ENCODE measurements at places on chromosomes 6 and 20. TPM values are rescaled to one million over a fixed set of nuclear protein-coding genes. Genes with fewer than 3 reads are reported as not detected.

GRCh38 chr6:134517868-134518267, 200.0 kb upstream of the SGK1 start:
- H3K27ac ChIP-seq = no peak overlapping the region
- H3K36me3 ChIP-seq = no peaks in the 10 kb centered on the region
- H3K4me1 ChIP-seq = peaks cover 25% of the 10 kb centered on the region
- H3K27me3 ChIP-seq = no peaks in the 10 kb centered on the region
- no peak overlapping the region for H3K4me3 ChIP-seq

DNA sequence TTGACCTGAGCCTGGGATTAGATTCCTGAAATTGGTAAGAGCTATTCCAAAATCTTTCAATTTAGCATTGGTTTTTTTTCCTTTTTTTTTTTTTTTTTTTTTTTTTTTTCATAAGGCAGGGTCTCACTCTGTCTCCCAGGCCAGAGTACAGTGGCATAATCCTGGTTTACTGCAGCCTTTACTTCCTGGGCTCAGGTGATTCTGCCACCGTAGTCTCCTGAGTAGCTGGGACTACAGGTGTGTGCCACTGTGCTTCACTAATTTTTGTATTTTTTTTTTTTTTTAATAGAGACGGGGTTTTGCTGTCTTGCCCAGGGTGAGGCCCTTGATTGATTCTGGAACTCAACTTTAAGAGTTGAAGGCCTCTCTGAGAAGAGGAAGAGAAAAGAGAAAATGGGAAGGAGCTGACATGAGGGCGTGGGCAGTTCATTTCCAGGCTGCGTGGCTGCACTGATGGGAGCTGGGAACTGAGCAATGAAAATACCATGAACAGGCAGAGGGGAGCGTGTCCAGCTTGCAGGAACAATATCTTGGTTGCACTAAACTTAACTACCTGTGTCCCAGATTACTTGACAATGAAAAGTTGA, 24.6 kb downstream of the KDM1B start:
- no peak overlapping the region for H3K27ac ChIP-seq
- no peaks in the 10 kb centered on the region for H3K27me3 ChIP-seq
- DNase-seq = no peak
- no peak overlapping the region for H3K4me3 ChIP-seq

SLC17A3 gene
- total RNA-seq = 0.23 TPM

- no peak overlapping the region for H3K4me3 ChIP-seq
- no peak for DNase-seq
- no peaks in the 10 kb centered on the region for H3K4me1 ChIP-seq
- H3K27me3 ChIP-seq = peaks cover 10% of the 10 kb centered on the region
- no peak overlapping the region for H3K27ac ChIP-seq
Measured at GRCh38 chr6:40340196-40340595, 247.0 kb downstream of the LRFN2 start.

DNA sequence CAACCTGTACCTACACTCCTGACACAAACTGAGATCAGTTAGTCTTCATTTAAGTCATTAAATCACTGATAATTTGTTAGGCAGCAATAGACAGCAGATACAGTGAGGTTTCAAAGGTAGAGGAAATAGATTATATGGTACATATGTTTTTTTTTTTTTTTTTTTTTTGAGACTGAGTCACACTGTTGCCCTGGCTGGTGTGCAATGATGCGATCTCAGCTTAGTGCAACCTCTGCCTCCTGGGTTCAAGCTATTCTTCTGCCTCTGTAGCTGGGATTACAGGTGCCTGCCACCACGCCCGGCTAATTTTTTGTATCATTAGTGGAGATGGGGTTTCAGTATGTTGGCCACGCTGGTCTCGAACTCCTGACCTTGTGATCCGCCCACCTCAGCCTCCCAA, 38.2 kb upstream of the KIF13A start:
- no peak overlapping the region for H3K27ac ChIP-seq
- H3K27me3 ChIP-seq = peaks cover 5% of the 10 kb centered on the region
- peaks cover 12% of the 10 kb centered on the region for H3K4me1 ChIP-seq
- no peak overlapping the region for H3K4me3 ChIP-seq

CEP43 gene
- 23.3 TPM for total RNA-seq

DNA sequence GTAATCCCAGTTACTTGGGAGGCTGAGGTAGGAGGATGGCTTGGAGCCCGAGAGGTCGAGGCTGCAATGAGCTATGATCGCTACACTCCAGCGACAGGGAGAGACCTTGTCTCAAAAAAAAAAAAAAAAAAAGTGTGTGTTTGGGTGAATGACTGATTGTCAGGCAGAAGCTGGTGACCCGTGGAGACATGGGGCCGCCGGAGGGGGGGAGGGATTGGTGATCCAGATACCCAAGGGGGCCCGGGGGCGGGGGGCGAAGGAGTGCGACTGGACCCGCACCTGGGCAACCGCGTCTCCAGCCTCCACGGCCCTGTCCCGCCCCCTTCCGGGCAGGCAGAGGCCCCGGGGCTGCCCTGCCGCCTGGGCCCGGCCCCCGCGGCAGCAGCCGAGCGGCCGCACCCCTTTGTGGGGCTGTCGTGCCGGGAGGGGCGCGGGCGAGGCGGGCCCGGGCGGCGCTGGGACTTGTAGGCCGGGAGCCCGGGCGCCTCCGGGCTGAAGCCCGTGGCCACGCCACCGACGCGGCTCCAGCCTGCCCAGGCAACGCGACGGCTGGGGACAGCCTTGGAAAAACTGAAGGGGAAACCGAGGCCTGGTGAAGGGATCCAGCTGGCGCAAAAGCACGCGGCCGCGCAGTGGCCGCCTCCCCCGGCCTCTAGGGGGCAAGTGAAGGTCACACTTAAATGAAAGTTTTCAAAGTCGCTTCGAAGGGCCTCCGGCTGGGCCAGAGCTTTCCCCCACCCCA, 2.1 kb upstream of the RBM38 start:
- H3K4me1 ChIP-seq = peaks cover 22% of the 10 kb centered on the region
- peaks cover 7% of the 10 kb centered on the region for H3K27me3 ChIP-seq
- H3K4me3 ChIP-seq = peak overlapping the region; percentile 74
- DNase-seq = peak; percentile 37
- H3K27ac ChIP-seq = peak overlapping the region; percentile 30

- H3K27ac ChIP-seq = no peak overlapping the region
- no peaks in the 10 kb centered on the region for H3K27me3 ChIP-seq
- peaks cover 7% of the 10 kb centered on the region for H3K36me3 ChIP-seq
Measured at GRCh38 chr20:50913690-50914375, 17.4 kb downstream of the ADNP start.

TINAG gene
- total RNA-seq = not detected

- no peak for DNase-seq
- no peak overlapping the region for H3K4me3 ChIP-seq
- no peaks in the 10 kb centered on the region for H3K27me3 ChIP-seq
- no peak overlapping the region for H3K27ac ChIP-seq
Measured at GRCh38 chr20:44701858-44702256, 13.3 kb upstream of the CCN5 start.

DNA sequence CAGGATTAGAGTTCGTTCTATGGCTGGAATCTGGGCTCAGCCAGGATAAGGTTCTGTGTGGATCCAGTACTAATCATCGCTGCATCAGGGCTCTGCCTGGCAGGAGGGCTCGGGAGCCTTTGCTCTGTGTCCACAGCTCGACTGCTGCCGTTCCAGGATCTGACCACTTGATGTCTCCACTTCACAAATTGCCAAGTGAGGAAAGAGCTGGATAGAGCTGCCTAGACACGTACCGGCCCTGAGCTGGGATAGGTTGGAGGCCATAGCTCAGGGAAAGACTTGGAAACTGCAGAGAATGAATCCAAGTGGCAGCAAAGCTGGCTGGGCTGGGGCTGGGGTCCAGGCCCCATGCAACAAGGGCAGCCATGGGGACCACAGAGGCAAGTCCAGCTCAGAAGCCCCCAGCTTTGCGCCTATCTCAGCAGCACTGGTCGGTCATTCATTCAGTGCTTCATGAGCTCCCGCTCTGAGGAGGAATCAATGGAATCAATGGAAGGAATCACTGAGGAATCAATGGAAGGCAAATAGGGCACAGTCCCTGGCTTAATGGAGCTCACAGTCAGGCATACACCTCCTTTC, 38.0 kb upstream of the TOP1 start:
- H3K27ac ChIP-seq = no peak overlapping the region
- H3K4me1 ChIP-seq = peaks cover 20% of the 10 kb centered on the region
- peak; percentile 79 for DNase-seq

RAB5IF gene
- 112 TPM for total RNA-seq

All from endothelial cell (in vitro differentiated cells).